NCI-H524 treated with DMSO at 0.1 percent for 48 hours (cell line): ENCODE measurements at places on chromosomes 3 and 15.

GRCh38 chr3:14570864-14571263, 30.7 kb upstream of the GRIP2 start:
- DNase-seq, result no peak

- no peak for DNase-seq
Observed at GRCh38 chr15:90879730-90880366, 4.5 kb upstream of the FES start.

- no peak for DNase-seq
Observed at GRCh38 chr3:14322001-14322400, 80.4 kb upstream of the SLC6A6 start.

GRCh38 chr15:101617390-101617965, 34.7 kb downstream of the TM2D3 start:
- no peak for DNase-seq

DNA sequence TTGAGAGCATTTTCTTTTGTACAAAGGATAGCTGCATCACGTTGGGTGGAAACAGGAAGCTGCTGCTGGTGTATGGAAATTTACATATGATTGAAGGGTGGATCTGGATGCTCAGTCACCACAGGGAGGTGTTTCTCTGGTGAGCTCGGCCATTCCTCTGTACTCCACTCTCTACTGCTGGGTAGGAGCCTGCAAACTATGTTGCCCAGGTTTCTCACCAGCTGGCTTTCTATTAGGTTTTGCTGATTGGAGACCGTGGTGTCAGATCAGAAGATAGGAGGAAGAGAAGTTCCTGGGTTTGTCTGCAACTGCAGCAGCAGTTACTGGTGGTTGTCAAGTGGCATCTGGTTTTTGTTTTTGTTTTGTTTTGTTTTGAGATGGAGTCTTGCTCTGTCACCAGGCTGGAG, 61.7 kb downstream of the TAMM41 start:
- DNase-seq, result no peak

DNA sequence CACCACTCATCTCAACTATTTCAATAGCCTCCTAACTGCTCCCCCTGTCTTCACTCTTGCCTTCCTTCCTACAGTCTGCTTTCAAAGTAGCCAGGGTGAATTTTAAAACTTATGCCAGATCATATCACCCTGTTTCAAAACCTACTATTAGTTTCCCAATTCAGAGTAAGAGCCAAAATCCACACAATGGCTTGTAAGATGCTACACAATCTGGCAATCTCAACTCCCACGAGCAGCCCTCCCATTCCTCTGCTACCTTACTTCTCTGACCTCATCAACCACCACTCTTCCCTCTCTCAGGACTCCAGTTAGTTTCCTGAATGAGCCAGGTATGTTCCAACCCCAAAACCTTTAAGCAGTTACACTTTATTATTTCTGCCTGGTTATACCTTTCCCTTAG, 62.5 kb downstream of the VPS13C start:
- no peak for DNase-seq

- DNase-seq, result no peak
Observed at GRCh38 chr3:189937302-189938127, 183.2 kb downstream of the P3H2 start.

GRCh38 chr3:127356381-127356780, 68.5 kb upstream of the PRR20G start:
- DNase-seq, result no peak

DNA sequence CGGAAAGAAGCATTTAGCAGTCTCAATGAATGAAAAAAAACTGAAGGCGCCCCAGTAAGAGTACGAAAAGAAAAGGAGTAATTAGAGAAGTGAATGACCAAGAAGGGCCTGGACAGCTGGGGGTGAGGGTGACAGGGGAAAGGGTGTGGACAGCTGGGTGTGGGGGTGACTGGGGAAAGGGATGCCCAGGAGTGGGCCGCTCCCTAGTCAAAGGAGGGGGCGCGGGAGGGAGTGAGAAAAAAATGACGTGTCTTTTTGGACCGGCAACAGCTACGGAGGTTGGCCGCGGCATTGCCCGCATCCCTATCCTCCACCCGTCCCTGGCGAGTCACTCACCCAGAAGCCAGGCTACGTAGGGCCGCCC, 274 bp upstream of the ZCWPW2 start:
- no peak for DNase-seq

- DNase-seq, result no peak
Observed at GRCh38 chr3:118799303-118799702, 235.3 kb downstream of the IGSF11 start.

DNA sequence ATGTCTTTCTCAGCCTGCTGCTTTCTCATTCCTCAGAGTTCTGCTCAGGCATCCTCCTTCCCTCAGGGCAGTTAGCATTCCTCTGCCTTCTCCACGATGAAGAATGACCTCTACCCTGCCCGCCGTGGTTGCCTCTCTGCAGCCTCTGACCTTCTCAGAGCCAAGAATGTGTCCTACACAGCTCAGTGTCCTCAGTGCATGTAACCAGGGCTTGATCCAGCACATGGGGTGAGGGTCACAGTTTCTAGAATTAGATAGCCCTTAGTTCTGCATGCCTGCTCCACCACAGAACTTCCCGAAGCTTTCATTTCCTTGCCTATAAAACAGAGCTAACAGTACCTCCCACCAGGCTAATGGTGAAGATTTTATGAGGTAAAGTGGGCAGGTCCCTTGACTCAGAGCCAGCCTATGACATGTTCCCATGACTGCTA, 182.1 kb downstream of the CLSTN2 start:
- no peak for DNase-seq

GRCh38 chr3:123331651-123332050, 117.2 kb downstream of the ADCY5 start:
- no peak for DNase-seq

DNA sequence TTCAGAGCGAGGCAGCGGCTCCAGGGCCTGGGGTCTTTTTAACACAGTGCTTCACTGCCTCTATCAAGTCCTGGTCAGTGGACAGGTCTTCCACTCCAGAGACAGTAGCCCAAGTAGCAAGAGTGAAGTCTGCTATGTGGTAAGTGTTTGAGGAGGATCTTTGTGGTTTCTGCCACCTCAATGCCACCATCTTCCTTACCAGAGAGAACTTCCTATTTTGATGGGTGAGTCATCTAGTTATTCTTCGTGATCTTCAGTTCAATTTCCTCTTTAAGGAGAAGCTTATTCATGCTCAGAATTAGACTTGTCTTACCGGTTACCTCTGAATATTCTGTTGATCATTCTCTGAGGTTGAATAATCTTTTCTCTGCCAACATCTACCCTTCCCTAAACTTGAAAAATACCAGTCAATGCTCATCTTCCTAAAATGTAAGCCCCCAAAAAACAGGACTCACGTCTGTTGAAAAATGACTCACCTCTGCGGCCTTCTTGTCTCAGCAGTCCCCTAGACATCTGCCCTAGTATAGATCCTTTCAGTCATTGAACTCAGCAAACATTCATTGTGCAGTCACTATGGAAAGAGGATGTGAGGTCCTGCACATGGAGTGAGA, 32.2 kb upstream of the BCL6 start:
- DNase-seq, result no peak

DNA sequence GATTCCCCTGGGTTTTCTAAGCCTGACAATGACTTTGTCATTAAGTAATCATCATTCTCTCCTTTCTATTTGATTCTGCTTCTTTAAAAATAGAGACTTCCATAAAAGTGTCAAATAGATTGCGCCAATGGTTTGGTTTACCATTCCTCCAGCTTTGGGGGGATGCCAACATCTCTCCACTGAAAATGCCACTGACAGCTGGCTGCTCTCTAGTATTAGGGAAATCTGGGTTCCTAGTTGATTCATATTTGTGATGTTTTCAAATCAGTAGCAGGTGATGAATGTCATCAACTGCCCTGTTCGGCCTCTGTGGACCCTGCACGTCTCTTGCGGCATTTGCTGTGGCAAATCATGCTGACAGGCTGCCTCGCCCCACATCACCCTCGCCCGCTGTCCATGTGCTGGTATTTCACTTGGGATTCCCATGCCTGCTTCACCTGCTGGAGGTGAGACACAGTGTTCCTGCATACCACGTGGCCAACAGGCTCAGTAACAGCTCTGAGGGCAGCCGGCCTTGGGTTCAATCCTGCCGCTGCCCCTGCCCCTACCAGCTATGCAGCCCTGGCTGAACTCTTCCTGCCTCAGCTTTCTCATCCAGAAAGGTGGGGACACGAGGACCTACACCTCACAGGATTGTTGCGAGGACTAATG, 28.1 kb downstream of the ZXDC start:
- no peak for DNase-seq

DNA sequence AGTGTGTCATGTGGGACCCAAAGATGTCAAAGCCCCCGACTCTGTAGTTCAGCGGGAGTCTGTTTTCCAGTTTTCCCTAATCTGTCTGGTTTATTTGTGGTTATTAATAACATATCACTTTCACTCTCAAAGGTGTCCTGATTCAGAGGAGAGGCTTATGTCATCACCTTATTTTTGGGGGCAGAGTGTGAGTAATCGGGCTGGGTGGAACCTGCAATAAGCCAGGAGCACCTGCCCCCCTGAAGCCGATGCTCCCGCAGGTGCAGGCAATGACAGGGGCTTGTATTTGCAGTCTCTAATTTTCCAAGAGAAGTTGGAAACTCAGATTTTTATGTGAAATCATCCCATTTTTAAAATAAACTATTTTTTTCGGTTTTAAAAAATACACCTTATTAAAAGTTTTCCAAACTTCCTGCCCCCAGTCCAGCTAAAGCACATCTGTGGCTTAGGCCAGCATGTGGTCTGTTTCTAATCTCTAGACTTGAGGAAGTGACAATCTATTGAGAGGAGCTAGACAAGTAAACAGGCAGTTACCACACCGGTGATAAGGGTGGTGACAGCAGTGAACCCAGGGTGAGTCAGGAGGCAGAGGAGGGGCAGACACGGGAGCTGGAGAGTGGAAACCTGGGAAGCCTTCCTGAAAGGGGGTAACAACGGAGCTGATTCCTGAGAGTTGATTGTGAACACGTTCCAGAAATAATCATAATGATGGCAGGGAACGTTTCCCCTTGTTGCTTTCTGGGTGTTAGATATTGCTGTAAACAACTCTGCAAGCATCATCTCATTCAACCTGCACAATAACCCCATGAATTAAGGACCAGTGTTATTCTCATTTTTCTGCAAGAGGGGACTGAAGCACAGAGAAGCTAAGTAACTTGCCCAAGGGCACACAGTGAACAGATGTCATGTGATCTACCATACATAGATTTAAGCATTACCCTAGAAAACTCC, 37.2 kb downstream of the BHLHE40 start:
- no peak for DNase-seq

GRCh38 chr3:48130321-48130904, 57.8 kb downstream of the CDC25A start:
- DNase-seq, result no peak

DNA sequence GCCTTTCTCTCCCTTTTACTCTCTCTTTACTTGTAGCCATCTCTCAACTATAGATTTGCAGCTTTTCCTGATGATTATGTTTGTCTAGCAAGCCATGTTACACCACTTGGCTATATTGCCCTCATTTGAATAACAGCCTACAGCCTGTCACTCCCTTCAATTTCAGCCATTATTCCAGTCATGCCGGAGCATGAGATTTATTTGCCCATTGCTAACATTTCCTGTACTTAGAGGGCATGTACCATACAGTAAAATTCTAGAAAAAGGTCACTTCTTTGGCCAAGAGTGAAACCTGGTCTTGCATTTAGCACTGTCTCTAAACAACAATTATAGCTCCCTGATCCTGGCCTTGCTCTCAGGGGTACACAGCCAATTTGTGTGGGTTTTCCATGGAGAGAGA, 221.7 kb upstream of the TMC3 start:
- DNase-seq, result no peak
